ENCODE measurements at places on chromosomes 2 and 18.

- ATAC-seq, result no peak
Observed at GRCh38 chr2:133286326-133286922, 281.8 kb downstream of the NCKAP5 start.

DNA sequence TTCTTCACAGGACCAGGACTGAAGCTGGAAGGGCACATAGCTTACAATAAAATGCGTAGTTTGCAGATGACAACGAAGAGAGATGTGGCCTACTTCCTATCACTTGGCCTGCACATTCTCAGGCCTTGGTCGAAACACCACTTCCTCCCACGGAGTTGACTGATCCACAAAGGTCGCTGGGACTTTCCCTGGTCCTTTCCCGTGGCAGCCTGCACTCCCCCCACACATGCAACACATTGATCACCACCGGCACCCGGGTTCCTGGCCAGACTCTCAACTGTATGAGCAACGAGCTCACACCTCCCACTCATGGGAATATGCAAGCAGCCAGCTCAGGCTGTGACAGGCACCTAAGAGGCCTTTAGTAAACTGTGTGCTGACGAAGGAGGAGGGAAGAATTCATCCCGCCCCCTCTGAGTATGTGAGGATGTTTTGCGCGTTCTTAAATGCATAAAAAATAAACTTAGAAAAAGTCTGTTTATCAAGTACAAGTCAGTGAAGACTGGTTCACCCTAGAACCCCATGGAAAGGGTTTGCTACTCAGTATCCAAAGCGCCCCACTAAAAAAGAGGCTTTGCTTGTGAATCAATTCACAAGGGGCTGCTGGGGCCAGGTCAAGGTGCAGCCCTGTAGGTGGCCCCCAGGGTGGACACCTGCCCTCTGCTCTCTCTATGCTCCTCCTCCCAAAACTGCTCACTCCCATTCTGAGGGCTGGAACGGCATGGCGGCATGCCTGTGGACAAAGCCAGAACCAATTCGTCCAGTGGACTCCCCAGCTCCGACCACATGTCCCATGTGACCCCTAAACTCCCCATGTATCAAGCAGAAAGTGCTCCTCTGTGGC, 154.3 kb downstream of the EIPR1 start:
- ATAC-seq, result no peak

DNA sequence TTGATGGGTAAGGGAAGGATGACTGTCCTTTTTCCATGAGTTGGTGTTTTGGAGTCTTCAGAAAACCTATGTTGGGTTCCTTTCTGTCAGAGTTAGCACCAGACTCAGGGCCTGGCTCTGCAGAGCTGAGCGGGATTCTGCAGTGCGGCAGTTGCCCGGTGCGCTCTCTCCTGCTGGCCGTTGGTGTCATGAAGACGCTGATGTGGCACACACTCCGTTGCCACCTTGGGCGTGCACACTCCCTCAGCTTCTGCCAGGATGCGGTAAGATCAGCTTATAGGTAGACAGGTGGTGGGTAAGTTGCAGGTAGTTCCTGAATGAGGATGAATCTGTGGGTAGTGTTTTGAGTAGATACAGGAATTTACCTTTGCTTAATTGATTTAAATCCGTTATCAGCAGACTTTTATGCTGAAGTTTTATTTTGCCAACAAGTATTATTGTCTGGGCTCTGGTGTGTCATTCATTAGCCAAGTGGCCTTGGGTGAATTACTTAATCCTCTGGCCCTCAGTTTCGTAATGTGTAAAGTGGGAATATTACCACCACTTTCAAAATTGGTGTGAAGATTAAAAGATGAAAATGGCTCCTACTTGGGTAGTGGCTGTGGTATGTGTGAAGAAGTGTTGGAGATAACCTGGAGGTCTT, 26.8 kb downstream of the DGKD start:
- ATAC-seq, result no peak

- ATAC-seq, result no peak
Observed at GRCh38 chr2:177262958-177263450, 1.5 kb downstream of the NFE2L2 start.

- ATAC-seq, result no peak
Observed at GRCh38 chr2:188045016-188045415, 246.7 kb upstream of the GULP1 start.

DNA sequence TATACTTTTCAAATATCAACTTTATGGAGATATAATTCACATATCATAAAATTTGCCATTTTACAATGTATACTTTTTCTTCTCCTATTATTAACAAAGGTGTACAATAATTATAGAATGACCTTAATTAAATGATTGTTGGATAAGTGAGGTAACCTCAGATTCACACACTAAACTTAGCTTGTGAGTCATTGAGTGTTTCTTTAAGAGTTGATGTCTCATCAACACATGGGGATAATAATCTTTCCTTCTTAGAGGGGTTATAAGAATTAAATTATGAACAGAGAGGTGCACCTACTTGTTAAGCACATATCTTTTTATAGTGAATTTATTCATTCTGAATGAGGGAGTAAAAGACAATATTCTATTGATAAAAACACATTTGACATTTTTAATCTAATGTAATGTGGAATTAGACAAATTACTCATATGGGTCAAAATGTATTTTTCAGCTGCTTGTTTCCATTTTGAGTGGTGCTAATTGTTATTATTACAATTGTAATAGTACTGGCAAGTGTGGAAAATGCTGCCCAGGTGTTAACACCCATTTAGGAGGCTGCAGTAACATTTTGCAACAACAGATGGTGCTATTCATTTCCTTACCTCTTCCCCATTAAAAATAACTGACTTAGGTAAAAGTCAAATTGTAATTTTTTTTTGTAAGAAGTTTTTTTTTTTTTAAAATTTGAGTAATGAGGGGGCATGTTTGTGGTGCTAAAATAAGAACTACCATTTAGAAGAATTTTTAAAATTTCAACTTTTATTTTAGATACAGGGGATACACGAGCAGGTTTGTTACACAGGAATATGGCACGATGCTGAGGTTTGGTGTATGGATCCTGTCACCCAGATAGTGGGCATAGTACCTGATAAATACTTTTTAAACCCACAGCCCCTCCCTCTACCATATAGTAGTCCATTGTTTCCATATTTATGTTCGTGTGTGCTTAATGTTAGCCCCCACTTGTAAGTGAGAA, 32.1 kb upstream of the DYNAP start:
- no peak for ATAC-seq

DNA sequence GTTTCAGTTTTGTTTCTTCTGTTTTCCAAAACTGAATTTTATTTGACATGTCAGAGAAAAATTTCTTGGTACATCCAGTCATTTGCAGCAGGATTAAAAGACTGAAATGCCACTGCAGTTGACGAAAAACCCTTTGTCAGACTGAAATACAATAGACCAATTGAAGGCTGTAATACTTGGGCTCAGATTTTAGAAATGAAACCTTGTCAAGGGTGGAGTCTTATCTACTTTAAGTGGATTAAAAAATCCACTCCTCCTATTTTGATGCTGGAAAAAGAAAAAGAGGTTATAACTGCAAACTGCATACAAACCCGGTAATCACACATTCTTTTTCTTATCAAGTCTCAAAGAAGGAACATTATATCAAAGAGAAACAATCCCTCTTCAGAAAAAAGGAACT, 80.2 kb upstream of the NEUROD1 start:
- ATAC-seq, result no peak

GRCh38 chr2:101808006-101808562, 110.6 kb downstream of the MAP4K4 start:
- no peak for ATAC-seq

DNA sequence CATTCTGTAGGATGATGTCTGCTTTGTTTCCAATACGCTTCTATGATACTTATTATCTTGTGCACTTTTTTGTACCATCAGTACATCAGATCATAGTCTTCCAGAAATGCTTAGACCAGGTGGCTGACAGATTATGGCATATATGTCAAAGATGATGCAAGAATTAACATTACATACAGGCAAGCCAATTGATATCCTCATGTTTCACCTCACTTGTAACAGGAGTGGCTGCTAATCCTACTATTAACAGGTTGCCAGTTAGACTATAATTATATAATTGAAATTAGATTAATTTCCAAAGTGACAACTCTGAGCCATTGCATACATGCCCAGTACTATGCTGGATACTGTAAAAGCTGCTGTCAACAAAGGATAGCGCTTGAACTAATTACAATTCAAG, 77.2 kb downstream of the TLK1 start:
- ATAC-seq, result peak; percentile 65

GRCh38 chr2:9914384-9915065, 37.0 kb upstream of the GRHL1 start:
- ATAC-seq, result peak; percentile 98

DNA sequence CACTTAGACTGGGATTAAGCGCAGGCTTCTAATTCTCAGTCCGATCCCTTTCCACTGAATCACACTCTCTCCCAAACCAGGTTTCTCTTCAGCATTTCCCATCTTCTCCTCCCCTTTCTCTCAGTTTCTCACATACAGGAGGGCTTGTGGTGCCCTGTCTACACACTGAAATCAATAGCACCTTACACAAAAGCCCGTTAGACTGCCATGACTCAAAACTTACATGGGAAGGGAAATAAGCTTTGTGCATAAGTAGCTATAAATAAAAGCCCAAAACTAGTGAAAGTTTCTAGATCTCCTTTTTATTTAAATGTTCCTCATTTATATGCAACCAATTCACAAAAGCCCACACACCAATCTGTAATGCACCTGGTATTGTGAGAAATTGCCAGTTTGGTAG, 318.4 kb downstream of the TXNL1 start:
- no peak for ATAC-seq

DNA sequence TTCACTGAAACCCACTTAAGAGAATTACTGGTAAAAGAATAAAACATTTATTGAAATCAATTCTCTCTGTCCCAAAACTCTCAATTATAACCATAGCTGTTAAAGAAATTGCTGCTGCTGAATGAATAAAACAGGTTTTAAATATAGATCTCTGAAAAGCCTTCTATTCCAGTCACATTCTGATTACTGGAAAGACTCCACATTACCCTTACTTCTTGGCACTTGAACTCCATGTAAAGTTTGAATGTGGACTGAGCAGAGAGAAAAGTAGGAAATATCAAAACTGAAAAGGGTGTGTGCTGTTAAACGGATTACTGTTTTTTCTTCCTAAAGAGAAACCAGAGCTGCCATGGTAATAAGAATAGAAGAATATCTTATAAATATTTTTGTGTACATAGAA, 655.3 kb upstream of the SETBP1 start:
- ATAC-seq, result no peak

GRCh38 chr2:215138479-215138878, at the start of gene ABCA12:
Gene ABCA12, minus strand, starts transcription at chr2:215138626. Its CDS starts 418 bp downstream, at chr2:215138208.
- no peak for ATAC-seq

- ATAC-seq, result no peak
Observed at GRCh38 chr2:132462236-132462635, 45.6 kb downstream of the GPR39 start.

- ATAC-seq, result no peak
Observed at GRCh38 chr18:13427354-13427753, 208.8 kb downstream of the LDLRAD4 start.

DNA sequence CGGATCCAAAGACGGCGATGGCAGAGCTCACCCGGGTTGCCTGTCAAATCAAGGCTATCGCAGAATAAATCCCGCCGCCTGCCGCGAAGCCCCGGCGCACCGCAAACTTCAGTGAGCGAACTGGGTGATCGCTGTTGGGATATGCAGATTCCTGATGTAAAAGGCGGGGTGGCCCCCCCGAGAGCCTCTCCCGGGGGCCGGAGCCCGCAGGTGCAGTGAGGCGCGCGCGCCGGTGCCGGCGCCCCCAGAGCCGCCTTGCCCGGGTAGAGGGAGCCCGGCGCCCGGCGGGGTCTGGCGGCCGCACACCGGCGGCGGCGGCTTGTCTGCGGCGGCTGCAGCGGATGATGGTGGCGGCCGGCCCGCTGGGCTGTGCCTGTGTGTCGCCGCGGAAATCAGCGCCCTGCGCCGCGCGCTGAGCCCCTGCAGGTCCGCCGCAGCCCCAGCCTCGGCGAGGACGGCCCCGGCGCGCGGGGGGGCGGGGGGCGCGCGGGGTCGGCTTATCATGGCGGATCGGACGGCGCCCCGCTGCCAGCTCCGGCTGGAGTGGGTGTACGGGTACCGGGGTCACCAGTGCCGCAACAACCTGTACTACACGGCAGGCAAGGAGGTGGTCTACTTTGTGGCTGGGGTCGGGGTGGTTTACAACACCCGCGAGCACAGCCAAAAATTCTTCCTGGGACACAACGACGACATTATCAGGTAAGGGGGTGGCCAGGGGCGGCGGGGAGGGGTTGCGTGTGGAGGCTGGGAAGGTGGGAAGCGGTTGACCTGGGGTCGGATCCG, 1.3 kb downstream of the EML6 start:
- ATAC-seq, result no peak

DNA sequence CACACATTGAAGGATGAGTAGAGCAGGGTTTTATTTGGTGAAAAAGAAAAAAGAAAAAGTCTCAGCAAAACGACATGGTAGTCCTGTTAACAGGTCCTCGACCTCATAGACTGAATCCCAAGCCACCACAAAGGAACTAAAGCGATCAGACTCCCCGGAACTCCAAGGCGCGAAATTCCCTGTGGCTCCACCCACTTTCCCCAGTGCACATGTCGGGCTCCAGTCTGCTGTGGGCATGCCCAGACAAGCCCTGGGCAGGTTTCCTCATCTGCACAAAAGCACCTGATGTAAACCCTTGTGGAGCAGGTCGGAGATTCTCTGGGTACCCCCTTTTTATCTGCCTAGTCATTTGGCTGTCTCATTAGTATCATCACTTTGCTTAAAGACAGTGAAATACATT, 170.7 kb upstream of the FSIP2 start:
- ATAC-seq, result no peak

GRCh38 chr18:70022636-70023035, 75.0 kb upstream of the CD226 start:
- ATAC-seq, result no peak

GRCh38 chr2:164257742-164258141, 363.5 kb downstream of the GRB14 start:
- no peak for ATAC-seq

DNA sequence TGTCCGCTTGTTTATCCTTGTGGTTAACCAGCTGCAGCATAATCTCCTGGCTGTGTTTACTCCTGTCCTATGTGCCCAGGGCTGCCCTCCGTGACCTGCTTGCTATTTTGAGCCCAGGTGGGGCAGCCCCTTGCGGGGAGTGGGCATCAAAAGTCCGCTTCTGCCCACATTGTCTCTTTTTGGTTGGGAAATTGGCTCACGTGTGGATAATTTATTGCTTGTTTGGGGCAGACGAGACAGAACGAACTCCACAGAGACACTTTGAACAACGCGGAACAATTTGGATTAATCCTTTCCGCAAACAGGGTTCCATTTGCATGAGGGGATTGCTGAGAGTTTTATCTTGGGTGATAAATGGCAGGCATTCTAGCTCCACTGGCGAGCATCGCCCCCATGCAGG, 8.1 kb upstream of the CXCR4 start:
- ATAC-seq, result no peak

Measured in motor neuron (in vitro differentiated cells).